ENCODE measurements at places on chromosomes 6 and 20.

GRCh38 chr6:87706187-87706966, 4.3 kb upstream of the AKIRIN2 start:
- no peak for DNase-seq

GRCh38 chr6:132063738-132064137, 112.6 kb upstream of the CCN2 start:
- no peak for DNase-seq

GRCh38 chr6:128738112-128738511, 144.8 kb upstream of the LAMA2 start:
- no peak for DNase-seq

DNA sequence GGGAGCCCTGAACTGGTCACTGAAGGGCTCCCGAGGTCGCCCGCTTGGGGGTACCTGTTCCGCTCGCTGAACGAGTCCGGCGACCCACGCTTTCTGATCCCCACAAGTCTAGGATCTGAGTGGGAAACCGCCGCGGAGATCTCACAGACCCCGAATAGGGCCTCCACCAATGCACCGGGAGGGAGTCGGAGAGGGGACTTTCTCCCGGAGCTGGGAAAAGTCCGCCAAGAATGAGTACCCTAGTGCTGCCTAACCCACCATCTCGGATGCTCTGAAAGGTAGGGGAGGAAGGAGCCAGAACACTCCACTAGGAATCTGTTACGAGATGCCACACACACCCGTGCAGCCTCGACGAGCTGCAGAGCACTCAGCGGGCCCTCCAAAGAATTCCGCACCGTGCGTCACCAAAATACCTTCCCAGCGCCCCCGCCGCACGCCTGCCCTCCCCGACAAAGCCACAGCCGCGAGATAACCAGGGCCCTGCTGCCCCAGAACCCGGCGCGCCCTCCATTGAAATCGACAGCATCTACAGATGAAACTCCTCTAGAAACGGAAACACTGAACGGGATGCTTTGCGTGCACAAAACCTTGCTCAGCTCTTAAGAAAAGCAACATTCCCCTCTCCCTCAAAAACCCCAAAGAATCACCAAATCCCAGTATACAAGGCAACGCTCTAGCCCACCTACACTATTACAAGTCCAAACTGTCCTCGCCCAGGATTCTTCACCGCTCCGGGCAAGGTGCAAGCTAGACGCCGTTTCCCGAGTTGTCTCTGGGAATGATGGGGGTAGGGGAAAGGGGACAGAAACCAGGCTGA, 686 bp downstream of the COL12A1 start:
- DNase-seq, result no peak

- no peak for DNase-seq
These were observed 26.0 kb upstream of the PI16 start for GRCh38 chr6:36928547-36928918.

GRCh38 chr6:5624256-5624655, 362.9 kb downstream of the FARS2 start:
- DNase-seq, result no peak

DNA sequence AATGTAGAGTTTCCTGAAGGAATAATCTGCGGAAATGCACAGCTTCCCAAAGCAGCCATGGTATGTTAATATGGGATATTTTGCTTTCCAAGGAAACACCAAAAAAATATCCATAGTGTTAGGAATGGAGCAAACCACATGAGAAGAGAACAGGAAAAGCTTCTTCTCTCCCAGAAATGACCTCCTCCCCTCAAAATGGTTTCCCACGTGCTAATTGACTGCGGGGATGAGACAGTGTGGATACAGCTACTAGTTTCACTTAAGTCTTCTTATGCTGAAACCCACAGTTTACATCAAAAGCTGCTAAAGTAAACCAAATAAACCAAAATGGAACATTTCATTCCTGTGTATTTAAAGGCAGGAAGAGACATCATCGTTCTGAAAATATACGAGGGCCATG, 69.4 kb downstream of the FYN start:
- no peak for DNase-seq

DNA sequence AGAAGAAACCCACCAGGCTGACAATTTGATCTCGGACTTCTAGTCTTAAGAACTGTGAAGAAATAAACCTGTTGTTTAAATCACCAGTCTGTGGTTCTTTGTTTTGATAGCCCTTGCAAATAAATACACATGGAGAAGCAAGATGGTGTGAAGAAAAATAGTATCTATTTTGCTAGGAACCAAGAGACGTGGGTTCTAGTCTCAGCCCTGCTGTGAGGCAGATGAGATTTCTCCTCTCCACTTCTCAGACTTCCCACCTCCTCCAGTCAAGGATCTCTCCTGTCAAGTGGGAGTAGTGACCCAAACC, 294.9 kb upstream of the JARID2 start:
- DNase-seq, result no peak

DNA sequence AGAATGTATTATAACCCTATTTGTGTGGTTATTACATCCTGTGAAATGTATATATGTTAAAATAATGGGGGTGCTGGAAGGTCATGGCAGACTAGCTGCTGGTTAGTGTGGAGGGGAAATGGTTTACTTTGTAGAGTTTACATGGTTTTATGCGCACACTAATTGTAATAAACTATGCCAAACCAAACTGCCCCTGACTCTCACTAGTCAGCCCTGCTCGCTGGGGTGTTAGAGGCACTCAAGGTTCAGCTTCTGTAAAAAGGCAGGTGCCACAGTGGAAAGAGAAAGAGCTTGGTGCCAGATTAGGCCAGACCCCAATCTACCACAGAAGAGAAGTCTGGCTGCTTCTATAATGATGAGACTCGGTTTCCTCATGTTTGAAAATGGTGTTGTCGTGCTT, 52.7 kb downstream of the GOPC start:
- DNase-seq, result no peak

DNA sequence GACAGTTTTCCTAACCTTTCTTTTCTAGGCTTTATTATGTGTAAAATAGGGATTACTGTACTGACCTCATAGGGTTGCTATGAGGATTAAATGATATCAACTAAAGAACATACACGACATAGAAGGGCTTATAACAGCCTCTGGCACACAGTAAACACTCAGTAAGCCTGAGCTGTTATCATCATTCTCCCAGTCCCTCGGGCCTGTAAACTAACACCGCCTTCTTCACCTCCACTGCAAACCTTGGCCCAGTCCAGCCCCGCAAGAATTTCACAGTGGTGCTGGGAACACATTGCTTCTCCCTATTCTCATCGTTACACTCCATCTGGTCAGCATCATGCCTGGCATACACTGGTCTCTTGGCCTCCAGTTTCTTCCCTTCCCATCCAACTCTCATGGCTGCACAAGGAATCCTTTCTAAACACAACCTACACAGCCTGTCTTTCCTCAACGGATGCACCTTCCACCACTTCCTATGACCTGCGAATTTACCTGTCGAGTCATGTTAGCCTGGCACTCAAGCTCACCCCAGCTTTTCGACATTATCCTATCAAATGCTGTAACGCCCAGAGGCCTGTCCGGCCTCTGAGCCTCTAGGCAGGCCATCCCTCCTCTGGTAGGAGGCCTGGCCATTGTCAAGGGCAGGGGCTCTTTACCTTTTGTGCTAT, 92.1 kb downstream of the FYN start:
- DNase-seq, result no peak

GRCh38 chr6:50936277-50936681, 117.6 kb downstream of the TFAP2B start:
- DNase-seq, result no peak

GRCh38 chr6:146153040-146153758, 124.3 kb downstream of the GRM1 start:
- DNase-seq, result no peak

- DNase-seq, result no peak
These were observed 142.0 kb upstream of the SOX4 start for GRCh38 chr6:21451546-21452013.

- DNase-seq, result no peak
These were observed 39.0 kb downstream of the DSTN start for GRCh38 chr20:17608701-17609497.

All from GDM1 (cell line).